Thoracic aorta (tissue), 2 donors: ENCODE measurements at places on chromosomes 7 and 10. TPM values are rescaled to one million over a fixed set of nuclear protein-coding genes. Genes with fewer than 3 reads are reported as not detected.

The TUBAL3 gene
- total RNA-seq: not detected

The CYP2C19 gene
- not detected for total RNA-seq

The PON1 gene
- not detected for total RNA-seq

The FGFR2 gene
- total RNA-seq: 7.2 TPM

The BAMBI gene
- total RNA-seq: 24.8 TPM

The RAMP3 gene
- total RNA-seq: 123 TPM

The PANK1 gene
- 5.5 TPM for total RNA-seq

The LRRC18 gene
- not detected for total RNA-seq

The MMD2 gene
- not detected for total RNA-seq

The PHKG1 gene
- 10.9 TPM for total RNA-seq

The PNLIPRP3 gene
- total RNA-seq: 1.1 TPM

The IL15RA gene
- total RNA-seq: 34.4 TPM

The WEE2 gene
- total RNA-seq: not detected

The AKR1B1 gene
- total RNA-seq: 116 TPM

The VPS37D gene
- total RNA-seq: 0.92 TPM

The PDCD11 gene
- 10.7 TPM for total RNA-seq

The AKR1C3 gene
- total RNA-seq: 92.9 TPM

The CDHR3 gene
- total RNA-seq: 8.7 TPM

The APBB1IP gene
- 8.4 TPM for total RNA-seq
